ENCODE measurements at places on chromosomes 3 and 15.

- no peak for DNase-seq
Observed at GRCh38 chr15:88113613-88114308, 142.8 kb downstream of the NTRK3 start.

DNA sequence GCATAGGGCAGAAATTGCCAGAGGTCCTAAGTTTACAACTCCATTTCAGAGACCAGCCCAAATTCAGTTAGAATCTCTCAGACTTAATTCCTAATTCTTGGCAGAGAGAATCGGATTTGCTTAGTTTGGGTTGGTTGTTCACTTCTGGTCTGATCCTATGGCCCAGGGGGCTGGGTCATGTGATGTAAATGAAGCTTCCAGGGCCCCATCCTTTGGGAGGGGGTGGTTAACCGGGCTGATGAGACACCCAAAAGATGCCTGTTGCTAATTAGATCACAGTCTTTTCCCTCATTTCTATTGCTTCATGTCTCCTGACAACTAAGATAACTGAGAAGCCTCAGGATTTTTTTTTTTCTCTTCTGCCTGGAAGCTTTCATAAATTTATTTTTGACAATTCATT lies 11.1 kb upstream of the ZNF620 start:
- no peak for DNase-seq

- no peak for DNase-seq
Observed at GRCh38 chr3:169657351-169658124, 6.0 kb downstream of the MECOM start.

DNA sequence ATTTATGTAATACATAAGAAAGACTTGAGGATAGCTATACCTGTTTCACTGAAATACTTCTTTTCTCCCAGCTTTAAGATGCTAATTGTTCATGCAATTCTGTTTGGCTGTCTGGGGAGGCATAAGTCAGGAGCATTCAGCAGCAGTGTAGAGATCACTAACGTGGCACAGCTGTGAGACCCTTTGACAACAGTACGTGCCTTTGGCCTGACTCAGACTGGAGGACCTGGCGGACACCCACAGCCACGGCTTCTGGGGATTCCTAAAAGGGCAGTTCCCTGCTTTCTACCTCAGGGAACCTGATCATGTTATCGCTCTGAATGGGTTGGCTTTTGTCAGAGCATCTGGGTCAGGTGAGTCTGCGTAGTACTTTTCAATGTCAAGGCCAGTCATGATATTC lies 295.0 kb upstream of the ICE2 start:
- no peak for DNase-seq

DNA sequence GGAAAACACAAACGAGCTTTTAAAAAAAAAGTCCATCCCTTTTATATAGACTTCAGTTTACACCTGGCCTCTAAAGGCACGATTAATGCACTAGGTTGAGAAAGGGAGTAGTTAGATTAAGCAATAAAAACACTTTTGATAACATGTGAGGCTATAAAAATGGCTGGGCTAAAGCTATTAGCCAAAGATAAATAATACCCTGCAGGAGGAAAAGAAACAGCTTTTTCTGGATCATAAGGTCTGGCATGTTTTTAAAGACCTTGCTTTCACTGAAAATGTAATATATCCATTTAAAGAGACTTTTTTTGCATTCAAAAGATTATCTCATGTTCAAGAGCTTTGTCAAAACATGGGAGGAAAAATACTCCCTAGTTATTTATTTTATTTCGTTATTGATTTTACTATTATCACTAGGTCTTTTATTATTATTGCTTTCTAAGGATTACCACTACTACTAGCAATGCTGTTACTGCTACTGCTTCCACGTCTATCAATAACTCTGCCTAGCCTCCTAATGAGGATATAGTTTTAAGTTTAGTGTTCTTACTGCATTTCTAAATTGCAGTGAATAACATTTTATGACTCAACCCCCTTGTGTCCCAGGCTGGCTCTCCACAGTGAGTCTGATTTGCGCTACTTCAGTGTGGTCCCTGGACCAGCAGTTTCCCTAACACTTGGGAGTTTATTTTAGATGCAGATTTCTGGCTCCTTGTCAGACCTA lies 93.4 kb downstream of the THRB start:
- no peak for DNase-seq

DNA sequence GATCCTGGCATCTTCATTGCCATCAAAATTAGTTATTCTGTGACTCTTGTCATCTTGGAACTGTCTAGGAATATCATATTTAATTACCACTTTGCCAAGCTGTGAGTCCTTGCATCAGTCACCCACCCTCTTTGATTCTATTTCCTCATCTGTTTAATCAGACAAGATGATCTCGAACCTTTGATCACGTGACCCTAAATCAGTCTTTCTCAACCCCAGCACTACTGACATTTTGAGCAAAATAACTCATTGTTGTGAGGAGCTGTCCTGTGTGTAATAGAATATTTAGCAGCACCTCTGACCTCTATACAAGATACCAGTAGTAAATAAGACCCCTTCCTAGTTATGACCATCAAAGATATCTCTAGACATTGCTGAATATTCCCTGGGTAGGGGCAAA lies 343.4 kb upstream of the ARPP21 start:
- DNase-seq: no peak

DNA sequence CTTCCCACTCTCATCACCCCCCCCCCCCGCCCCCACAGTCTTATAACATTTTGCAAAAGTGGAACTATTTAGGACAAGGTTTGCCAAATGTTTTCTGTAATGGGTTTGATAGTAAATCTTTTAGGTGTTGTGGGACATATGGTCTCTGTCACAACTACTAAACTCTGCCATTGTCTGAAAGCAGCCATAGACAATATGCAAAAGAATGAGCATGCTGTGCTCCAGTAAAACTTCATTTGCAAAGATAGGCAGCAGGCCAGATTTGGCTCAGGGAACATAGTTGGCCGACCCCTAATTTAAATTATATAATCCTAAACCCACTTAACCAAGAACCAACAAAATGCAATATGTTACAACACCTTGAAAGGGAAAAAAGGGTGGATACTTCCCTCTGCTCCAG lies 46.4 kb downstream of the TIPARP start:
- DNase-seq: no peak

- no peak for DNase-seq
Observed at GRCh38 chr3:111989061-111989678, 9.6 kb upstream of the TAGLN3 start.

- DNase-seq: no peak
Observed at GRCh38 chr3:118272991-118273390, 761.7 kb downstream of the IGSF11 start.

GRCh38 chr3:116179091-116179490 lies 266.2 kb downstream of the LSAMP start:
- DNase-seq: no peak

GRCh38 chr3:161549261-161549660 lies 52.7 kb downstream of the OTOL1 start:
- no peak for DNase-seq
